ENCODE measurements at places on chromosomes 12 and 14.

GRCh38 chr12:124668602-124669001 lies 101.2 kb upstream of the NCOR2 start:
- no peak for DNase-seq

DNA sequence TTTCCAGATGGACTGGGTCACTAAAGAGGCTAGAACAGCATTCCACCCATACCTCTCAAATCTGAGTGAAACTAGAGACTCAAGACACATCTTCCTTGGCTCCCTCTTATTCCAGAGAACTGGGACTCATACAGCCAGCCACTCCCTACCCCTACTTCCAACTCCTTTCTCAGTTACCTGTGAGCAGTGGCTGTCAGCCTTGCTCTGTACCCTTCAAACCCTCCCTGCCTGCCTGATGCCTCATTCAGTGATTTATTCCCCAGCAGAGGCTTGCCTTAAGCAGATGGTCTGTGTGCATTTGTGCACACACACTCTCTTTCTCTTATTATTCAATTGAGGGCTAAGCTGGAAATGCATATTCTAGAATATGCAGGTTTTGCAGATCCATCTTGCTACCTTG lies 14.6 kb downstream of the GPR84 start:
- DNase-seq, result no peak

GRCh38 chr14:62062645-62063044 lies 300.4 kb downstream of the SNAPC1 start:
- no peak for DNase-seq

DNA sequence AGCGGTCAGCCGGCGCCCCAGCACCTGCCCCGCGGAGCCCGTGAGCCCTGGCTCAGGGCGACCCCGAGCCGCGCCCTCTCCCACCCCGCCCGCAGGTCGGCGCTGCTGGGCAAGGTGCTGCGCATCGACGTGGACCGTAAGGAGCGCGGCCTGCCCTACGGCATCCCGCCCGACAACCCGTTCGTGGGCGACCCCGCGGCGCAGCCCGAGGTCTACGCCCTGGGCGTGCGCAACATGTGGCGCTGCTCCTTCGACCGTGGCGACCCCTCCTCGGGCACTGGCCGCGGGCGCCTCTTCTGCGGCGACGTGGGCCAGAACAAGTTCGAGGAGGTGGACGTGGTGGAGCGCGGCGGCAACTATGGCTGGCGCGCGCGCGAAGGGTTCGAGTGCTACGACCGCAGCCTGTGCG lies 14.4 kb downstream of the HHIPL1 start:
- DNase-seq, result no peak

DNA sequence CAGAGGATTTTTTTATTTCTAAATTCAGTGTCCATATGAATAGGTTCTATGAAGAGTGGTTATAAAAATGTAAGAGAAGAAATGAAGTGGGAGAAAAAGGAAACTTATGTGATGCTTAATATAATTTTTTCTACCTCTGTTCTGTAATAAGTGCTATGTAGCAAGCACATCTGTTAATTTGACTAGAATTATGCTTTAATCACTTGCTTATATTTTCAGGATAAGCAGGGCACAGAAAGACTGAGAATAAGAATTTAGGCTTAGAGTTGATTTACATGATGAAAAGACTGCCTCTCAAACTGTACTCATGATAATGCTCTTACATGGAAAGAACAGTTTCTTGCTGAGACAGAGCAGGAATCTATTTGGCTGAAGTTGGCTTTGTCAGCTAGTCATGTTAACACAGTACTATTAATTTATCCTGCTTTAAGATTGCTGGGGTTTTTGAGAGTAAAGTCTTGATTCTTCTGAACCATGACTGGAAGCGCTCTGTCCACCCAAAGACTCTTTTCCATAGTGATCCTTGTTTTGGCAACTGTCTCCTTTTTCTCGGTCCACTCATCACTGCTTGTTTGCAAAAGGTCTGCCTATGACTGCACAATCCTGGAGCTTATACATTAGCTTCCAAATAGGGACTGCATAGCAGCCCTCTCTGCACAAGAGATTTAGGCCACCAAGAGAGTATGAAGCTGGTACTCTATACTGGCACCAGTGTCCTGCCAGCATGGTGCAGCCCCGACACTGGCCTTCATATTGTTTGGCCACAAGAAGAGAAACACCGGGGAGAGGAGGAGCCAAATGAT lies 98.8 kb downstream of the AKAP6 start:
- no peak for DNase-seq

GRCh38 chr14:69882116-69882864 lies 3.1 kb downstream of the SMOC1 start:
- DNase-seq, result no peak

GRCh38 chr14:52678591-52678990 lies 16.8 kb downstream of the ERO1A start:
- DNase-seq, result no peak

DNA sequence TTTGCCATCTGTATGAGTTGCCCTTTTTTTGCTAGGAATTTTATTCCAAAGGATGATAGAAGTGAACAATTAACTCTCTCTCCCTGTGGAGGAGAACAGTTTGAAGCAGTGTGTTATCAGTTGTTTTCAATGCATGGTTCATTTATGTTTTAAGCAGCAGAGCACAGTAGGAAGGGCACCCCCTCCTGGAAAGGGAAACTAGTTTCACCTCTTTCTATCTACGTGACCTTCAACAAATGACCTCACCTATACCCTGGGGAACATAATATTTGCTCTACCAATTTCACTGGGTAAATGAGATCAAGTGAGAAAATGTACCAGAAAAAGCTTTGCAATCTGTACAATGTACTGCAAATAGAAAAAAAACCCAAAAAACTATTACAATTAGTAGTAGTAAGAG lies 5.4 kb upstream of the DCP1B start:
- no peak for DNase-seq
